ENCODE measurements at places on chromosomes 5 and 9.

DNA sequence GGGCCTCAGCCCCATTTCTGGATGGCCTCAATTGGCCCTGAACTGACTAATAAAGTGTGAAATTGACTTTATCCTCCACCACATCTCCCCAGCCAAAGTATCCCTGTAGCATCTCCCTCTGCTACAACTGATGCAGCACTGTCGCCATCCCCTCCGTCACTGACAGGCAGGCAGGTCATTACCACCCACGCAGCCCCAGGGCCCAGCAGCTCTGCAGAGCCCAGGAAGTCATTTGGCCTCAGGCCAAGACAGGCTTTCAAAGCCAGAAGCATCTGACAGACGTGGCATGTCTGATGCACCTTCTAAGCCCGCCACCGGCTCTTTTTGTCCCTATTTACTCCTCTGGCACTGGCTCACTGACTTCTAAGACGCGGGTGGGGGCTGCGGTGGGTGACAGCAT is 65.3 kb downstream of the ARHGEF37 start:
- DNase-seq = peak; percentile 29

DNA sequence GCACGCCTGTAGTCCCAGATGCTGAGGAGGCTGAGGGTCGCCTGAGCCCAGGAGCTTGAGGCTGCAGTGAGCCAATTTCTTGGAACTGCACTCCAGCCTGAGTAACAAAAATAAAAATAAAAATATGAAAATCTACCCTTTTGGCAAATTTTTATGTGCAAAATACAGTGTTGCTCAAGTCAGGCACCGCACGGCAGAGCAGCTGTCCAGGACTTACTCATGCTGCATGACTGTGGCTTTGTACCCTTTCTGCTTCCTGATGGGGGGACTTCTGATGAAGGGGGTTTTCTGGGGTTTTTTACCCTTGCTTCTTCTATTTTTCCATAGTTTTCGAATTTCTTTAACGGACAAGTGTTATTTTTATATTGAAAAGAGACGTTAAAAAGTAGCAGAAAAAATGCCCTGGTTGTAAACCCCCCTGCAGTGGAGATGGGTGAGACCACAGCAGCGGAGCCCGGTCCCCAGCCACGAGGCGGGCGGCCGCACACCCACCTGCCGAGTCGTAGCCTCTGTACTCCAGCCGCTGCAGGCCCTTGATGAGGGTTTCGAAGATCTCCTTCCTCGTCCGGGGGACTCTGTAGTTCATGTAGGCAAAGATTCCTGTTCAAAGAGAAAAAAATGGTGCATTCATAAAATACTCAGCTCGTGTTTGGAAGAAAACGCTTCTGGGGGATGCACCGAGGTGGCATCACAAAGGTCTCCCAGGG is 15.0 kb downstream of the GFPT2 start:
- peak; percentile 67 for DNase-seq

- no peak for DNase-seq
These were observed 11.0 kb downstream of the RNF145 start for GRCh38 chr5:159198063-159199036.

- DNase-seq = no peak
These were observed 134.0 kb downstream of the IRX2 start for GRCh38 chr5:2617461-2617860.

GRCh38 chr5:146703899-146704298 is 174.7 kb downstream of the PPP2R2B start:
- DNase-seq = no peak

DNA sequence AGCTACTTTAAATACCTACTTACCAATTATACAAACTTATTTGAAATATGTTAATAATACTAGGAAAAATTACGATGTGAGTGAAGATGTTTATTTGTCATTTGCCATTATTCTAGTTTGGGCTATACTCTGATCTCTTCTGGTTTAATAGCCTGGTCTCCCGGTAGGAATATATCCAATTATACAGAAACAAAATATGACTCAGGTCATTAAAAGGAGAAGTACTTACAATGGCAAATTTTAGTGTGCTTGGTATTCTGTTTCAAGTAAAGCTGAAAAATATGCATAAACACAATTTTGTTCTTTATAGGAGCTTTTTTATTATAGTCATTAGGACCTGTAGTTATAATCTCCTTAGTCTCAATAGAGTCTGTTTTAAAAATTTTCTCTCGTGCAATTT is 176.8 kb downstream of the SLCO4C1 start:
- no peak for DNase-seq

GRCh38 chr9:129907201-129907600 is 71.9 kb downstream of the USP20 start:
- no peak for DNase-seq

Data from choroid plexus epithelial cell (primary cell).